ENCODE measurements at places on chromosomes 2 and 18.

DNA sequence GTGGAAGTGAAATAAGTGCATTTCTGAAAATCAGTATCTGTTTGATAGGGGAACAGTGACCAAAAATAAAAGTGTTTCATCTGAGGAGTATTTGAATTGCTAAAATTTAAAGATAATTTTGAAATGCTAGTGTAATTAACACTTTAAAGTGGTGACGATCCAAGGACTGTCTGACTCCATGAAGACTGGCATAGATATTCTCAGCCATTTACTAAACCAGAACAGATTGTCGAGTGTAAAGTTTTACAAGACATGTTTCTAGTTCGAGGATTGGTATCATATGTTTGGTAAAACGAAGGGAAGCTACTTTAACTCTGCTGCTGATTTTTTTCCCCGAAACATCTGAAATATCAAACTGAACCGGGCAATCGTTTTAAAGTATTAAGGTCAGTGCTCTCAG, 417.9 kb downstream of the EPHA4 start:
- DNase-seq: no peak

- no peak for DNase-seq
These were observed 633 bp downstream of the KIAA1328 start for GRCh38 chr18:36829362-36830157.

DNA sequence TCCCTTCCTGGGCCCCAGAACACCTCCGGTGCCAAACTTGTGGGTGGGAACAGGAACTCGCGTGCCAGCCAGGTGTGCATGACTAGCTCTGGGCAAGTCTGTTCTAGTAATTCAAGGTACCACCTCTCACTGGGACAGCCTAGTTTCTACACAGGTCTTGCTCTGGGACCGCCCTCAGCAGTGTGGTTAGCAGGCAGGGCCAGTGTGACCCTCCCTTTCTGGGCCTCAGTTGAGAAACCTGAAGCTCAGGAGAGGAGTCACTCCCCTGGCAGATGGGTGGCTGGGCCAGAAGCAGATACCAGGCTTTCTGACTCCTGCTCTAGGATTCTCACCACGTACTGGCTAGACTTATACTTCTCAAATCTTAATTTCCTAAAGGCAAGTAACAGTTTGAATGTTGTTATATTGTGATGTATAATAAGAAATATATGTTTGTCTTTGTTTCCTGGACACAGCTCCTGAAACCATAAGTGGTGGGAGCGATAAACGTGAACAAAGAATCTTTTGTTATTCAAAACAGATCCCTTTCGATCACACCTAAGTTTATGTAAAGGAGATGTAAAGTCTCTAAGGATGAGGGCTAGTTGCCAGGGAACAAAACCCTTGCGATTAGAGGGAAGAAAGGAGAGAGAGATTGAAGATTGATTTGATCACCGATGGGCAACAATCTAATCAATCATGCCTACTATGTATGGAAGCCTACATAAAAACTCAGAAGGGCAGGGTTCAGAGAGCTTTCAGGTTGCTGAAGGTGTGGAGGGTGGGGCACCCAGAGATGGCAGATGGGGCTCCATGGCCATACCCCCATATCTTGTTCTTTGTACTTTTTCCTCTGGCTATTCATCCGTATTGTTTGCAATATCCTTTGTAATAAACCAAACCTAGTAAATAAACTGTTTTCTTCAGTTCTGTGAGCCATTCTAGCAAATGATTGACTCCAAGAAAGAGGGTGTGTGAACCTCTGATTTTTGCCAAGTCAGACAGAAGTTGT, 952 bp upstream of the UGT1A6 start:
- DNase-seq: no peak

- no peak for DNase-seq
These were observed 117.0 kb upstream of the RIOK3 start for GRCh38 chr18:23336101-23336500.

- no peak for DNase-seq
These were observed 281.3 kb downstream of the ZNF804A start for GRCh38 chr2:184879671-184880070.
